Right lobe of liver (tissue), 6 donors: ENCODE measurements at places on chromosomes 11 and 22.

DNA sequence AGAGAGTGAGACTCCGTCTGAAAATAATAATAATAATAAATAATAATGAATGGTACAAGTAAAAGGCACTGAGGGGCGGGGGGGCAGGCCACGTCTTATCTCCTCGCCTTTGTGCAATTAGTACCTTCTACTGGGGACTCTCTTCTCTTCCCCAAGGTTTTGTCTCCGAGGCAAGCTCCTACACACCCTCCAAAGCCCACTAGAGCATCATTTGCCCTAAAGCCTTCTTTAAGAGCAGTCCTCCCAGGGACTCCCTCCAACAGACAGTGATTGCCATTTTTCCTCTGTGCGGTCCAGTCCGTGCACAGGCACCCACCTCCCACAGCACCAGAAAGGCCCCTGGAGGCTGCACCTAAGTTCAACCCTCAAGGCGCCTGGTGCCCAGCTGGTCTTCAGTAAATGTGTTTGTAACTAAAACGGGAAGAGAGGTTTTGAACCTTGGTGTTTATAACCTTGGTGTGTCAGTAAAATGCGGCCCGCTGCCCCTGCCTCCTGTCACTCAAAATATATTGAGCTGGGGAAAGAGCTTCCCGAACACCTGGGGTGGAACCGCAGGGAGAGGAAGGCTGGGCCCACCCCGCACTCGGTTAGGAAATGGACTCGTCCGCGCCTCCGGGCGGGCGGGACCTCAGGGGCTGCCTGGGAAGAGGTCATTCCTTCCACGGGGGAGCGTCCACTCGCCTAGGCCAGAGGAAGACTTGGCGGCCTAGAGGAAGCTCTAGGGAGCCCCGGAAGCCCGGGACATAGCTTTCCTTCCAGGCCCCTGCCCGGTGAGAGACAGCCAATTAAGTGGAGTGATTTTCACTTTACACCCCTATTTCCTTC is 4.7 kb upstream of the KDELR3 start:
- no peak overlapping the region for H3K4me3 ChIP-seq
- H3K36me3 ChIP-seq: no peaks in the 10 kb centered on the region
- H3K4me1 ChIP-seq: peaks cover 4% of the 10 kb centered on the region
- no peak for DNase-seq
- H3K27ac ChIP-seq: no peak overlapping the region
- H3K27me3 ChIP-seq: no peaks in the 10 kb centered on the region

DNA sequence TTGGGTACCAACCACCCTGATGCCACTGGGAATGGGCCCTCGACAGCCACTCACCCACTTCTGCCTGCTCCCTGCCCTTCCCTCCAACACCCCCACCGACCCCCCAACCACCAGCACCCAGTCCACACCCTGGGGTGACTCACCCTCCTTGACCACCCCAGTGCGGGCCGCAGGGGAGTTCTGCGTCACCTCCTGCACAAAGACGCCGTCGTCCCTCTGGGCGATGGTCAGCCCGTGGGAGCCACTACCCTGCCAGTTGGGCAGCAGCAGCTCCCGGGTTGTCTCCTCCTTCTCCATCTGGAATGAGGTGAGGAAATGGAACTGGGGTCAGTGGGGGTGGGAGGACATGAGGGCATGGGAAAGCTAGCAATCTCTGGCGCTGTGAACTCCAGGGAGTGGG is 10.8 kb downstream of the AHNAK start:
- no peak for DNase-seq
- H3K27me3 ChIP-seq: no peaks in the 10 kb centered on the region
- no peak overlapping the region for H3K27ac ChIP-seq
- no peak overlapping the region for H3K4me3 ChIP-seq
- peaks cover 3% of the 10 kb centered on the region for H3K4me1 ChIP-seq

GRCh38 chr22:24107661-24108060 is 73.6 kb upstream of the SUSD2 start:
- H3K36me3 ChIP-seq: no peaks in the 10 kb centered on the region
- H3K4me1 ChIP-seq: no peaks in the 10 kb centered on the region
- no peak overlapping the region for H3K4me3 ChIP-seq
- no peak overlapping the region for H3K27ac ChIP-seq

- no peaks in the 10 kb centered on the region for H3K36me3 ChIP-seq
- no peaks in the 10 kb centered on the region for H3K27me3 ChIP-seq
- H3K4me1 ChIP-seq: no peaks in the 10 kb centered on the region
- DNase-seq: no peak
- peak overlapping the region; percentile 55 for H3K27ac ChIP-seq
- H3K4me3 ChIP-seq: peak overlapping the region; percentile 50
Observed at GRCh38 chr11:1305501-1306056, 3.9 kb downstream of the TOLLIP start.

GRCh38 chr11:14190992-14191778 is 167.8 kb downstream of the RRAS2 start:
- DNase-seq: no peak
- H3K4me3 ChIP-seq: no peak overlapping the region
- peaks cover 7% of the 10 kb centered on the region for H3K4me1 ChIP-seq
- H3K27me3 ChIP-seq: no peaks in the 10 kb centered on the region
- no peak overlapping the region for H3K27ac ChIP-seq

DNA sequence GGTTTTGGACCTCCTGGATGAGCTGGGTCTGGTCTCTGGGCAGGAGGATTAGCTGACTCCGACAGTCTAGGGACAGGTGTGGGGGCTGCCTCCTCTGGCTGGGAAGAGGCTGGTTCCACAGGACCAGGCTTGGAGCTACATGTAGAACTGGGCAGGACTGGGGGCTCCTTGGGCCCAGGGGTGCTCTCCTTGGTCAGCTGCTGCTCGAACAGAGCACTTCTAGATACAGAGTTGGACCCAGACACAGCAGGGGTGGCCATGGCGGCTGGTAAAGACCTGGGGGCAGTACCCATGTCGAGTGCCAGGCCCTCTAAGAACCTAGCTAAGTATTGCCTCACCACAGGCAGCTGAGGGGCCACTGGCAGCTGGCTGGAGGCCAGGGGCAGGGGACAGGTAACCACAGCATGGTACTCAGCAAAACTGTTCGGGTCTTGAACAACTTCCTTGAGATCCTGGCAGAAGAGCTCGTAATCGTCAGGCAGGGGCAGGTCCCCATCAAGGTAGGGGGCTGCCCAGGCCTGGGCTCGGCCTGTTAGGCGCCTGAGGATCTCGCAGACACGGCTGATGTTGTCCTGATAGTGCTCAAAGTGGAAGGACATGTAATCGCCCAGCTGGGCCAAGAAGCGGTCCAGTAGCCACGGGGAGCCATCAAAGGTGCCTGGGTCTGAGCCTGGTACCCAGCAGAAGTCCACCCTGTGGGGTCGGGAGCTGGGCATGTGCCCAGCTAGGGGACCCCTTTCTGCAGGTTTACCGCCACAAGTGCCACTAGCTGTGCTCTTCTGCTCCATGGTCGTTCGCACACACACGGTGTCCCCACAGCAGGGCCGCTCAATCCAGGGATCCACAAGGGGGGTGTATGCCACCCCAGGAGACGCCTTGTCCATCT is 3.1 kb downstream of the GNB1L start:
- H3K36me3 ChIP-seq: peaks cover 10% of the 10 kb centered on the region
- H3K4me3 ChIP-seq: no peak overlapping the region
- H3K27ac ChIP-seq: no peak overlapping the region
- peaks cover 16% of the 10 kb centered on the region for H3K4me1 ChIP-seq
- no peak for DNase-seq

DNA sequence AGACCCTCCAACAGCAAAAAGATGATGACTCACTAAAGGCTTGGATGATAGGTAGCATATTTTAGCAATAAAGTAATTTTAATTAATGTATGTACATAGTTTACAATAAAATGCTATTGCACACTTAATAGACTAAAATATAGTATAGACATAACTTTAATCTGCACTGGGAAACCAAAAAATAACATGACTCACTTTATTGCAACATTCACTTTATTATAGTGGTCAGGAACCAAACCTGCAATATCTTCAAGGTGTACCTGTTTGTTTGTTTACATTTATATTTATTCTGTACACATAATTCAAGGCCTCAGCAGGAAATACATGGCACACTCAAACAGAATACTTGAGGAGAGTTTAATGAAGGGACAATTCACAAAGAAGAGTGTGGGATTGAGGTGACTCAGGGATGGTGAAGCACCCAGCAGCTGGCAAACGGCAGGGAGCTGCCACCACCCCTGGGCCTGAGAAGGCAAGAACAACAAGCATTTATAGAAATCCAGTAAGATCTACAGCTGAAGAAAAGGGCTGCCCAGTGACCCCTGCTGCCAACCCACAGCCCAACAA is 51.5 kb upstream of the POU2AF2 start:
- no peak overlapping the region for H3K27ac ChIP-seq
- no peaks in the 10 kb centered on the region for H3K27me3 ChIP-seq
- no peak overlapping the region for H3K4me3 ChIP-seq

DNA sequence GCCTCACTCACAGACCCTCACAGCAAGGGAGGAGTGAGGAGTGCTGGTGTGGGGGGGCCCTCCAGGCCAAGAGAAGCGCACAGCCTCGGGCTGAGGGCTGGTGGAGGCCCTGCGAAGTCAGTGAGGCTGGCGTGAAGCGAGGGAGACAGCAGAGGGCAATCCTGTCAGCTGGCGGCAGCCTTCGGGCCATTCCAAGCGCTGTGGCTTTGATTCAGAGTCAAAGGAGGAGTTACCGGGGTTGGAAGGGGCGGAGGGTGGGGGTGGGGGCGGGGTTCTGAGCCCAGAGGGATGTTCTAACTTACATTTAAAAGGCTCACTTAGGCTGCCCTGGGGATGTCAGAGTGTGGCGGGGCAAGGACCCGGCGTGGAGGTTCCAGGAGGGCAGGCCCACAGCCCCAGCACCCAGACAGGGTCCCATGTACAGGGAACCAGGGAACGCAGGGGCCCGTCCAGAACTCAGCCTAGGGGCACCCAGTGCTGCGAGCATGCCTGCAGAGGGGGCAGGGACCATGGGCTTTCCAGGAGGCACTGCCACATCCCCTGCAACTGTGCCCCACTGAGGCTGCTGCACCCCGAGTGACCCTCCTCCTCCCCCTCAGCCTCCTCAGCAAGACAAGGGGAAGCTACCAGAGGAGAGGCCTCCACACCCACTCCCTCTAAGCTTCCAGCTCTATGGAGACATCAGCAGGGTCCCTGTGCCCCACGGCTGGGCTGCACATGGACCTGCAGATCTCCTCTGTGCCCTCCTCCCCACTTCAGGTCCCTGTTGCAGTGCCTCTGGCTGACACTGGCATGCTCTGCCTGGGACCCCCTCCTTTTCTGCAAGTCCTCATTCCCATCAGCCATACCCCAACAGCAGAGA is 39.7 kb upstream of the TTLL12 start:
- H3K4me3 ChIP-seq: no peak overlapping the region
- H3K36me3 ChIP-seq: no peaks in the 10 kb centered on the region
- DNase-seq: no peak
- no peaks in the 10 kb centered on the region for H3K27me3 ChIP-seq
- no peaks in the 10 kb centered on the region for H3K4me1 ChIP-seq

DNA sequence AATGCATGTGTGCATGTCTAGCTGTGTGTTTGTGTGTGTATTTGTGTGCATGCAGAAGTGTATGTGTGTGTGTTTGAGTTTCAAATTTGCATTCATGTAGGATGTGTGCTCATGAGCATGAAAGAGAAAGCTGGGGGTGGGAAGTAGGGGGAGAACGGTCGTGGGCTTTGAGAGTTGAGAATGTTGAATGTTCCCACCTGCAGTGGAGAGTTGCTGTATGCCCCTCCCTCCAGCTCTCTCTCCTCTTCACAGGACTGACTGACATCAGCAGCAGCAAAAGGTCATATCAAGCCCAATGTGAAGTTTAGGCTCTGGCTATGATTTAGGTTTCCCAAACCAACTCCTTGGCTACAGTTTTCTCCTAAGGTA is 63.8 kb upstream of the RRAS2 start:
- H3K4me1 ChIP-seq: no peaks in the 10 kb centered on the region
- H3K27ac ChIP-seq: no peak overlapping the region
- H3K4me3 ChIP-seq: no peak overlapping the region
- H3K36me3 ChIP-seq: no peaks in the 10 kb centered on the region
- no peak for DNase-seq

- no peaks in the 10 kb centered on the region for H3K36me3 ChIP-seq
- DNase-seq: no peak
- H3K27me3 ChIP-seq: no peaks in the 10 kb centered on the region
- H3K4me3 ChIP-seq: no peak overlapping the region
- H3K4me1 ChIP-seq: peaks cover 17% of the 10 kb centered on the region
- no peak overlapping the region for H3K27ac ChIP-seq
Observed at GRCh38 chr11:19430754-19431398, 190.1 kb upstream of the E2F8 start.

GRCh38 chr22:44074337-44074984 is 50.4 kb downstream of the PARVB start:
- H3K27ac ChIP-seq: no peak overlapping the region
- no peaks in the 10 kb centered on the region for H3K27me3 ChIP-seq
- H3K4me1 ChIP-seq: no peaks in the 10 kb centered on the region
- no peak overlapping the region for H3K4me3 ChIP-seq
- no peaks in the 10 kb centered on the region for H3K36me3 ChIP-seq

- DNase-seq: no peak
- H3K4me3 ChIP-seq: no peak overlapping the region
- H3K36me3 ChIP-seq: no peaks in the 10 kb centered on the region
- H3K4me1 ChIP-seq: no peaks in the 10 kb centered on the region
- H3K27ac ChIP-seq: no peak overlapping the region
- no peaks in the 10 kb centered on the region for H3K27me3 ChIP-seq
Observed at GRCh38 chr11:15334766-15335165, 220.0 kb downstream of the INSC start.

- no peak overlapping the region for H3K27ac ChIP-seq
- no peaks in the 10 kb centered on the region for H3K36me3 ChIP-seq
- no peaks in the 10 kb centered on the region for H3K4me1 ChIP-seq
- DNase-seq: no peak
- H3K4me3 ChIP-seq: no peak overlapping the region
- no peaks in the 10 kb centered on the region for H3K27me3 ChIP-seq
Observed at GRCh38 chr11:64753380-64754123, 6.2 kb downstream of the PYGM start.

DNA sequence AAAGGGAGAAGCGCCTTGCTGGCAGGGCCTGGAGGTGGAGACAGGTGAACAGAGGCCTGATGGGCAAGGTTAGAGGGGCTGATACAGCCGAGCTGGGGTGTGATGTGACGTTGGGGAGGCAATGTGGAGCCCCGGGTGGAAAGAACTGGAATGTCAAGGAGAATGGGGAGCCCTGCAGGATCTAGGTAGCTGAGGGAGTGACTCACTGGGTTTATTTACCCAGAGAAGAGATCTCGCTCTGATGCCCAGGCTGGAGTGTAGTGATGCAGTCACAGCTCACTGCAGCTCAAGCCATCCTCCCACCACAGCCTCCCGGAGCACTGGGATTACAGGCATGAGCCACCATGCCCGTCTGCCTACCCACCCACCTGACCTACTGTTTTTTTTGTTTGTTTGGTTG is 1.9 kb upstream of the CYB5R3 start:
- no peak overlapping the region for H3K4me3 ChIP-seq
- H3K27ac ChIP-seq: no peak overlapping the region
- no peaks in the 10 kb centered on the region for H3K36me3 ChIP-seq
- no peak for DNase-seq

DNA sequence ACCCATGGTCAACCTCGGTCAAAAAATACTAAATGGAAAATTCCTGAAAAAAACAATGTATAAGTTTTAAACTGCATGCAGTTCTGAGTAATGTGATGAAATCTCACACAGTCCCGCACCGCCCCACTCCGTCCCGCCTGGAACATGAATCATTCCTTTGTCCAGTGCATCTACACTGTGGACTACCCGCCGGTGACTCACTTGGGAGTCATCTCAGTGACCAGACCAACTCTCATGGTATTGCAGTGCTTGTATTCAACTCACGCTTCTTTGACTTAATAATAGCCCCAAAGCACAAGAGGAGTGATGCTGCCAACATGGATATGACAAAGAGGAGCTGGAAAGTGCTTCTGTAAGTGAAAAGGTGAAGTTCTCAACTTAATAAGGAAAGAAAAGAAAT is 48.8 kb downstream of the ARHGAP32 start:
- H3K4me1 ChIP-seq: no peaks in the 10 kb centered on the region
- no peaks in the 10 kb centered on the region for H3K36me3 ChIP-seq
- no peak overlapping the region for H3K27ac ChIP-seq
